Esophagus muscularis mucosa (tissue), 4 donors: ENCODE measurements at places on chromosomes 2 and 18. TPM values are rescaled to one million over a fixed set of nuclear protein-coding genes. Genes with fewer than 3 reads are reported as not detected.
A peak's percentile ranks its signal among the peaks of the same experiment; 100 is the strongest.

DNA sequence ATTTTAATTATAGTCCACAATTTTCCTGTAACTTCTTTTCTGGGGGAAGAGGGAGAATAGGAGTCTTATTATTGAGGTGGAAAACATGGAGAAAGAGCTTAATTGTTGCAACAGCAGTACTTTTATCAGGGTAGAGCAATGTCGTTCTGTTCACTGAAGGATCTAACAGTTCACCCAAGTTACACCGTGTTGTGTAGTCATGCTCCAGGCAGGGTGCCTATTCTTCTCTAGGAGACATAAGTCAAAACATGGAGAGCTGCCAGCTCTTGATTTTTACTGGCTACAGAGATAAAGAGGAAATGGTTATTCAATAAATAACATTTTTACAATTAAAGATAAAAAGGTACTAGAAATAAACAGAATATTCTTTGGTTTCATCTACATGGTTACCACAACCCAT, 594.3 kb upstream of the NETO1 start:
- DNase-seq: no peak

GRCh38 chr2:96218508-96219131, 10.0 kb upstream of the STARD7 start:
- DNase-seq: no peak

DNA sequence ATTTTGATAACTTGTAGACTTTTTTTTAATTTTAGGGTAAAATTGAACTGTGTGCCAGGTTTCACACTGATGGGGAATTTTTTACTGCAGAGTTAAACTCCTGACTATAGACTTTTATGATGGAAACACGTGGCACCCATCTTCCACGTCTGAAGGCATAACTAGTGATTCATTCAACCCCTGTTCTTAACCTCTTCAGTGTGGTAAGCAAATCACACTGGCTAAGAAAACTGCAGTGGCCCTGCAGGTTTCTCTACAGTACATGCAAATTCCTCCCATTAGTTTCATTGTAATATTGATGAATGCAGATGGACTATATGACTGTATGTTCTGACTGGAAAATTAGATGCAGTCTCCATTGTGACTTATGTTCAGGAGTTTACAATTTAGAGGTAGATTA, 47.2 kb downstream of the SMAD4 start:
- no peak for DNase-seq

GRCh38 chr2:99559075-99559662, 69.4 kb upstream of the REV1 start:
- peak; percentile 97 for DNase-seq

GRCh38 chr2:54948120-54948519, 102.1 kb downstream of the RTN4 start:
- DNase-seq: no peak

GRCh38 chr2:217262911-217263310, 403.0 kb upstream of the TNP1 start:
- no peak for DNase-seq

- no peak for DNase-seq
Observed at GRCh38 chr2:161592713-161593112, 31.5 kb upstream of the SLC4A10 start.

DNA sequence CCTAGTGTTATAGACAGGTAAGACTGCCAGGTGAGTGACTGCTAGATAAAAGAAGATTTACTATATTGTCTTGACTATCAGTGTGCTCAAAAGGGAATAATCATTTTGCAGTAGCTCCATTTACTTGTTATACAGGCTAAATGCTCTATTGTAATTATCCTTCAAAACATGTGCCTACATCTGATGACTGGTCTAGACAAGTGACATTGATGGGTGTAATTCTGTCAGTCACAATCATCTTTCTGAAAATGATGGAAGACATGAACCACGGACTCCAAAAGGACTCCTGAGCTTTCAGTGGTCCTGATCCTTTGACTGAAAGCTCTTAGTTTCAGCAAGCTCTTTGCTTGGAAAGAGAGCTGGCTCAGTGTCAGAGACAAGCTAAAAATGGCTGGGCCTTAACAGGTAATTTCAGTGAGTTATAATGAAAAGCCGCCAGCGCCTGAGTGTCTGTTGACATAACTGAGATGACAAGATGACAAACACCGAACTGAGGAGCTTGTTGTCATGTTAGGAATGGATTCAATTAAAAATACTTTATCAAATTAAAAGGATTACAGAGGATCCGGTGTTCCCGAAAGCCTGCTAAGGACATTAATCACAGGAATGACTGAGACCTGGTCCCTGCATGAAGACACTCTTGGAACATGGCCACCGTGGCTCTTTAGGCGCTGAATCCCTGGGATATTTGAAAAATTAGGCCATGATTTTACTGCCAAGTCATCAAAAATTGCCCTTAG, 141.7 kb downstream of the CMPK2 start:
- DNase-seq: no peak

DNA sequence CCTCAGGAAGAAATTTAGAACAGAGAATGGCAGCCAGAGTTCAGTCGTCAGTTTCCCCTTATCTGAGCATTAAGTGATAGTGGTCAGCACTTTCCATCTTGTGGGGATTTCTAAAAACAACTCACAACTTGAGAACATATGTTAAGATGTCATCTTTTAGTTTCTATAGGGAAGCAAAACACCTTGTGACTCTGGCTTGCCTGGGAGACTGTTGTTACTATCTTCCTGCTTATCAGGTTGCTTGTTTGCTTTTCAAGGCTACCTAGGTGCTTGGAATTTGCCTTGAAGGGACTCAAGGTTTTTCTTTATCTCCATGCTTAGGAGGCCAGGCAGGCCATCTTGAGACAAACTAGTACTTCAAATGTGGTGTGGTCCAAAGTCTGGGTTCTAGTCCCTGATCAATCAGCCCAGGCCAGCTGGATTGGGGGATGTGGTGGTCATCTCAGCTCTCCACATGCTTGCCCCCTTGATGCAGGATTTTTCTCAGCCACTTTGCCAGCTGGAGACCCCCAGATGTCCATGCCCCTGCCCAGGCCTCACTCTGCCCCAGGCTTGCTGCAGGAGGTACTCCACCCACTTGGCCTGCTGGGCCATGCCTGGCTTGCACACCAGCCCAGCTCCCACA, 125.9 kb downstream of the LYPD1 start:
- DNase-seq: no peak

DNA sequence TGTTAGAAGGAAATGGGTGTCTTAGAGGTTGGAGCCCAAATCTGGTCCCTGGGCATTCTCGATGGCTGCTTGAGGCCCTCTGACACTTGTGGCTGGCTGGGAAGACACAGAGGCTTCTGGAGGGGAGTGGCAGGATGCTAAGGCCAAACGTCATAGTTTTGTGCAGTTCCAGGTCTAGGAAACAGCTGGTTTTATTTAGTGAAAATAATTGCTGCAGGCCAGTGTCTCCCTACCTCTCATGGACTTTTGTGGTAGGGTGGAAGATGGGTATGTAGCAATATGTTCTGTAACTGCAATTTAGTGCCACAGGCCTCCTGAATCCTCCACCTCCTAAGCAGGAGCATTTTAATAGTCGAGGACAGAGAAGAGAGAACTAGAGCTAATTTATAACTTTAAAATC, 32.2 kb upstream of the SPRED2 start:
- no peak for DNase-seq

- DNase-seq: no peak
Observed at GRCh38 chr2:36238106-36238505, 117.5 kb upstream of the CRIM1 start.

- DNase-seq: no peak
Observed at GRCh38 chr2:212831671-212832199, 293.1 kb upstream of the ERBB4 start.

Gene AGXT
- total RNA-seq: not detected

Gene C2orf80
- total RNA-seq: not detected

Gene ST6GAL2
- 3.6 TPM for total RNA-seq

Gene GKN2
- not detected for total RNA-seq
